ENCODE measurements at places on chromosomes 16 and 17.

DNA sequence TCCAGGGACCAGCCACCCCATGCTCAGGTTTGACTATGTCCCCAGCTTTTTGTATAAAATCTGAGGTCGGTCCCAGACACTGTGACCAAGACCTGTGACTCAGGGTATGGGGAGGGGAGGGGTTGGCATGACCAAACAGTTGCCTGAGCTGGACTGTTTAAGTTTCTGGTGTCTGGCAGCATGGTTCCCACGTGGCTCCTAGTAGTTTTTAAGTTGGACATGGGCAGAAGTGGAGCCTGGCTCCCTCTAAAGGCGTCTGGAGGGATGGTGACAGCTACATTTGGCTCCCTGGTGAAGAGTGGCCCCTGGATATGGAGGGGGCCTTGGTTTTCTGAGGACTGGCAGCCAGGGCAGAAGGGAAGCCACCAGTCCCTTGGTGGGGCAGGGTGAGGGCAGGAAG lies 7.9 kb downstream of the SMCR8 start:
- DNase-seq, result no peak

DNA sequence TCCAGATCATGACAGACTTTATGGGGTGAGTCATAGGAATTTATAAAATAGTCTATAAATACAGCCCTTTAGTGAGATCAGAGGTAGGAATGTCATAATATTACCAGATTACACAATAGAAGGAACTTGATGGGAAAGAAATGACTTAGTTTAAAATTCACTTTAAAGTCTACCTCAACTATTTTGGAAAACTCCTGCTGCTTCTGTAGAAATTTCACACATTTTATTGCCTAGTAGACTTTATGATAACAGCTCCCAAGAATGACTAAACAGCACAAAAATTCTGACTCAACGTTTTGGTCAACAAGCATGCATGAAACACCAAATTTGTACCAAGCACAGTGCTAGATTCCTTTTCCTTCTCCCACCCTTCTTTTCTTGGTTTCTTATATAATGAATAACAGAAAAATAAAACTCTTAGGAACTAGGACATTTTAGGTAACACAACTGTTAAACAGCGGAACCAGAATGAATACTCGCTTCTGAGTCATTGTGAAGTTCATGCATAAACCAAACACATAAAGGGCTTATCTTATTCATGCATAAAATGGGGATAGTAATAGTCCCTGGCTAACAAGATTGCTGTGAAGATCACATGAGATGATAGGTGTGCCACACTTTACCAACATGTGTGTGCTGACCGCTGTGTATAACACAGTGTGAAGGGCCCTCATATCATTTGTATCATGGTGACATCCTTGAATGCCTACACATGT lies 243.9 kb downstream of the CDH8 start:
- DNase-seq, result no peak

GRCh38 chr17:77214328-77214727 lies 73.6 kb downstream of the SEC14L1 start:
- DNase-seq, result no peak

- DNase-seq, result no peak
Observed at GRCh38 chr17:58308173-58308984, 20.2 kb downstream of the TSPOAP1 start.

GRCh38 chr16:5062790-5063765 lies 2.7 kb downstream of the C16orf89 start:
- DNase-seq, result no peak

DNA sequence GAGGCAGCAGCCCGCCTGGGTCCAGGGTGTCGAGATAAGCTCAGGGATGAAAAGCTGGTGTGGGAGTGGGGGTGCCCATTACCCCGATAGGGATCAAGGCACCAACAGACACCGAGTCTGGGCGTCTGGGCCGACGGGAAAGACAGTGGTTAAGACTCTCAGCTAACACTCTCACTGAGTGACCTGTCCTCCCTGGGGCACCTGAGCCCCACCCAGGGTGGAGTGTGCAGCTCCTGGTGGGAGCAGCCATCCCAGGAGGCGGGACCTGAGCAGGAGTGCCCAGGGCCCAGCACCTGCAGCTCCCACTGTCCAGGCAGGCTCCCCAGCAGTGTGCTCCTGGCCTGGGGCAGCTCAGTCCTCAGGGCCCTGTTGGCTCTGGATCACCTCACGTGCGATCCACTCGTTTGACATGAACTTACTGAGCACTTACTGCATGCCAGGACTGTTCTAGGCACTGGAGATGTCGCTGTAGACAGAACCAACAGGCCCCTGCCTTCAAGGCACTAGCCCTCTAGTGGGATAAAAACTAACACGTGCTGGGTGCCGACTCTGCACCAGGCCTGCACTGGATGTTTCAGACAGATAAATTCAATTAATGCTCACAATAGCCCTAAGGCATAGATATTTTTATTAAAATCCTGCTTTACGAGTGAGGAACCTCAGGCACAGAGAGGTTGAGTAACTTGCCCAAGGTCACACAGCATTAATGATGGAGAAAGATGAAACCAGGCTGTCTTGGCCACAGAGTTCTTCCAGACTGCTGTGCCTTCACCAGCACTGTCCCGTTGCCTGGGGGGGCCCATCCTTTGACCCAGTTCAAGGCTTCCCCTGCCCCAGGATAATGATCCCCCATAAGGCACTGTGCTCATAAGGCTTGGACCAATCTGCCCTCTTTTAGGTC lies 1.9 kb downstream of the EVPLL start:
- no peak for DNase-seq

DNA sequence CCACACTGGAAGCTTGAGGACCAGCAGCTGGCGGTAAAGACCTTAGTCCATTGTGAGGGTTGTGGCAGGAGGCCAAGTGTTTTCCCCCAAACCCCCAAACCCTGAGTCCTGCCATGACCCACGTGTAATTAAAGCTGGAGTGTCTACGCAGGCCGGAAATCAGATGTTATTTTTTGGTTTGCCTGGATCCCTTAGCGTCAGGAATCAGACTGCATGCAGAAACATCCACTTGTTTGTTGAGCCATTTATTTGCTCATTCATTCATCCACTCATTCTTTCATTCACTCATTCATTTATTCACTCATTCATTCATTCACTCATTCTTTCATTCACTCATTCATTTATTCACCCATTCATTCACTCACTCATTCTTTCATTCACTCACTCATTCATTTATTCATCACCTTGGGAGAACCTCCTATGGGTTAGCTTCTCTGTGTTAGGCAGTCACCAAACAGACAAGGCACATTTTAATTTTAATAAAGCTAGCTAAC lies 313.1 kb downstream of the MAF start:
- no peak for DNase-seq

GRCh38 chr17:63682441-63682840 lies 17.5 kb downstream of the LIMD2 start:
- no peak for DNase-seq

- DNase-seq, result no peak
Observed at GRCh38 chr17:19537111-19537510, 3.5 kb downstream of the SLC47A1 start.

DNA sequence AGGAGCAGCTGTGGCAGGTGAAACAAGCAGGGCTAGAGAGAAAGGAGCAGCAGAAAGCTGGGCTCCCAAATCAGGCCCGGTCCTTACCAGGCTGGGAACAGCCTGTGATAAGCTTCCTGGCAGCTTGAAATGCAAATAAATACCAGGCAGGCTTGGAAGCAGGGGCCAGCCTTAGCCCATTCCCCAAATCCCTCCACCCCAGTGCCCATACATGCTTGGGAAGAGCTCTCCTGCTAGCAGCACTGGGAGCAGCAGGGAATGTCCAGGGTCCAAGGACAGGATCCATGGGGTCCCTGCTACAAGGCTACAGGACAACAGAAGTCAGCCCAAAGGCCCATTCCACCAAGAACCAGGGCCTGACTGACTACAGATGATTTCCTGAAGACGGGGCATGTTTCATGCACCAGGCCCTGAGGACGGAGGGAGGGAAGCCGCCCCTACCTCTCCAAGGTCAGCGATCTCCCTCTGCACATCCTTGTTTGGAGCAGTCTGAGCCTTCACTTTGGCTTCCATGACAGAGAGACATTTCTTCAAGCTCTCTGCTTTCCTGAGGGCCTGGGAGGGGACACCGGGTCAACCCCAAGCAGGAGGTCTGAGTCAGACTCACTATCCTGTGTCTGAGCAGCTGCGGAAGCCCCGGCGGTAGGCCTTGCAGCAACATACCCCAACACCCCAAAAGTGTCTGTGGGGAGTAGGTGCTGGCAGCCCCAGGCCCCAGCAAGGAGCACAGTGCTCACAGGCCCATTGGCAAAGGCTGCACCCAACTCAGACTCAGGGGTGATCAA lies 2.6 kb upstream of the EXOSC6 start:
- DNase-seq, result no peak

DNA sequence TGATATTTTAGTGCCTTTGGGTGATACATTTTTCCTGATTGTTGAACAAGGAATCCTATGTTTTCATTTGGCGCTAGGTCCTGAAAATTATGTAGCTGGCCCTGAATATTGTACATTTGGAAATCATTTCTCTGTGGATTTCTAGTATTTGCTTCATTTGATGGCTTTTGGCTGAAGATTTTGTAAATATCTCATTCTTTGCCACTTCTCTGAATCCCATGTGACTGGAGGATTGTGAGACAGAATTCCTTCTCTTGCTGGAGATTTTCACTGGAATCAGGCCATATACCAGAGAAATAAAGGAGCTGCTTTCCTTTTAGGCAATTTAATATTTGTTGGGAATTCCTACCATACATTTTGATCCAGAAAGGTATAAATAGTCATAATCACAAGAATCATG lies 8.6 kb downstream of the KRT28 start:
- no peak for DNase-seq

GRCh38 chr17:15377200-15377599 lies 35.8 kb upstream of the TEKT3 start:
- DNase-seq, result no peak

GRCh38 chr16:48602356-48603014 lies 7.5 kb downstream of the N4BP1 start:
- no peak for DNase-seq

DNA sequence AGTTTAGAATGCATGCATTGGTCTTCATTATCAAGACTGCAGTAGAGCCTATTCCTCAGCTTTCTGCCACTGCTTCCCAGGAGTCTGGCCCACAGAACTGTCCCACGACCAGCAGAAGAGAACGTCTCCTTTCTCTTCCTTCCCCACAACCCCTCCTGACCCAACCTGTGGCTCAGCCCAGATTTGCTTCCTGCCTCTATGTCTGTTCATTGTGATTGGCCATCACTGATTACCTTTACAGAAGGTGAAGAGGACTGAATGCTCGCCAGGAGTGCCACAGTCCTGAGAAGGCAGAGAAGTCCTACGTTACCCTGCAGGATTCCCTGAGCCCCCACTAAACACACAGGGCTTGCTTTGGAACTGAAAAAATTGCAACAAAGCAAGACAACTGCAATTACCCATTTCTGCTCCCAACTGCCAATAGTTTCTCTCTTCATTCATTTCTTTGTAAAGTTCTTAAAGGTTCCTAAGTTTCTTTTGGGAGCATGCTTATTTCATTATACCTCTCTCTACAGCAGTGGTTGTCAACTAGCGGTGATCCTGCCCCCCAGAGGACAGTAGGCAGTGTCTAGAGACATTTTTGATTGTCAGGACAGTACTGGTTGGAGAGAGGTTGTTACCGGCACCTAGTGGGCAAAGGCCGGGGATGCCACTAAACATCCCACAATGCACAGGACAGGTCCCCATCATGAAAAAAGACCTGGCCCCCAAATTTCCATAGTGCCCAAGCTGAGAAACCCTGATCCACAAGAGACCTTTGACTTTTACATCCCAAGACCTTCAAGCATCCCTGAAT lies 4.5 kb upstream of the NAT9 start:
- DNase-seq, result no peak

- DNase-seq, result no peak
Observed at GRCh38 chr17:64974750-64975317, 55.6 kb upstream of the LRRC37A3 start.

GRCh38 chr16:22098405-22099255 lies 6.3 kb downstream of the VWA3A start:
- DNase-seq, result peak; percentile 2

GRCh38 chr17:7336240-7337175 lies at the start of gene ACAP1:
ACAP1 (plus strand) TSS chr17:7336529; CDS start chr17:7336735, 206 bp downstream.
- peak; percentile 71 for DNase-seq

DNA sequence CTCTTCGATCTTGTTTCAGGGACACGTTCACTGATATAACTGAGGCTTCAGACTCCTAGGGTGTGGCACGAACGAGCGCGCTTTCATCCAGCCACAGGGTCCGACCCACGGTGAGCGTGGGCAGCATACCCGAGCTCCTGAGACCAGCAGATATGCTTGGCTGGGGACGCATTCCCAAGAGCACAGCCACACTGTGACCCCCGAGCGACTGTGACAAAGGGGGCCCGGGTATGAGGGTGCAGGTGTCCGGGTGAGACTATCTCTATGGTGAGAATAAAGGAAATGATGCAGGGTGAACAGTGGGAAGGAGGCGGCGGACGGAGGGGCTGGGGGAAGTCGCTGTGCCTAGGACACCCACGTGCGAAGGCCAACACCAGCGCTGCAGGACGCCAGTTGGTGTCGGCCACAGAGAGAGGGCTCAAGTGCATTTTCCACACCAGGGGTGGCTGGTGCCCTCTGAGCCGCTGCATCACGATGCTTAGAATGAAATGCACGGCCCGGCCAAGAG lies 17.6 kb downstream of the RPH3AL start:
- DNase-seq, result no peak

All from stimulated activated CD4-positive, alpha-beta T cell treated with anti-CD3 and anti-CD28 coated beads, Interleukin-2, amount 100 ng/mL, for 4 hours (primary cell).